GM23248 (cell line): ENCODE measurements at places on chromosomes 5 and 9. TPM values are rescaled to one million over a fixed set of nuclear protein-coding genes. Genes with fewer than 3 reads are reported as not detected.
A peak's percentile ranks its signal among the peaks of the same experiment; 100 is the strongest.

DNA sequence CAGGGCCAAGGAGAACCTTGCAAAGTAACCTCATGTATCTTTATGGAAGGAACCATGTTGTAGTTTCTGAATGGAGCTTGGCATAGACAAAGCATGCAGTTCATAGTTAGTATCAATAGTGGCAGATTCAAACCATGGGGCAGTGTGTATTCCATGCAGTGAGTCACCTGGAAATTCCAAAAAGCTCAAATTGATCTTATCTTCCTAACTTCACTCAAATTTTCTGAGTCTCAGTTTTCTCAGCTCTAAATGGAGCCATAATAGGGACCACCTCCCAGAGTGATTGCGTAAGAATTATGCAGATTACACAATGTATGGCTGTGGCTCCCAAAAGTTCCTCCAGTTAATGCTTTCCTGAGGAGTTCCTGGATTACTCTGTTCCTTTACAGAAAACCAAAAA, 549.9 kb upstream of the KLF4 start:
- H3K27ac ChIP-seq = no peak overlapping the region
- no peaks in the 10 kb centered on the region for H3K36me3 ChIP-seq
- peak; percentile 33 for DNase-seq
- H3K27me3 ChIP-seq = no peaks in the 10 kb centered on the region

DNA sequence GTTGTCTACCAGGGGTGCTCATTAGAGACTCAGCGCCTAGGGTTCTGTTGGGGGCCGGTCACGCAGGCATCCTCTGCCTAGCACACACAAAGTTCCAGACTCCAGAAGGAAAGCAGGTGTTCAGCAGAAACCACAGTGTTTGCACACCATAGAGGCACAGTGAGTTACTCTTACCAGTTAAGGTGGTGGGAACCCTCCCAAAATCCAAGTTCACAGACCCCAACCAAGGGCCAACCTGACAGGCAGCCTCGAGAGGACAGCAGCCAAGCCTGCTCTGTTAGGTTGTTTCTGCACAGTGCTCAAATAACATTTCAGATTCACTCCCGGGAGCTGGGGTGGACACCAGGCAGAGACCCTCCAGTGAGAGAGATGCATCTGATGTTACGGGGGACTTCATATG, 36.2 kb downstream of the SECISBP2 start:
- no peak overlapping the region for H3K27ac ChIP-seq
- no peak overlapping the region for H3K4me3 ChIP-seq
- H3K4me1 ChIP-seq = no peaks in the 10 kb centered on the region
- no peak for DNase-seq
- no peaks in the 10 kb centered on the region for H3K27me3 ChIP-seq

- DNase-seq = no peak
- no peaks in the 10 kb centered on the region for H3K36me3 ChIP-seq
- H3K4me1 ChIP-seq = 0 out of 2 replicates have a peak, but pooled peaks cover 4% of the 10 kb centered on the region
- no peak overlapping the region for H3K4me3 ChIP-seq
- peaks cover 7% of the 10 kb centered on the region for H3K27me3 ChIP-seq
- no peak overlapping the region for H3K27ac ChIP-seq
Measured at GRCh38 chr9:98977246-98977714, 33.6 kb downstream of the COL15A1 start.

GRCh38 chr9:87677776-87678587, 47.9 kb upstream of the CTSL start:
- no peak for DNase-seq
- no peak overlapping the region for H3K27ac ChIP-seq
- no peaks in the 10 kb centered on the region for H3K27me3 ChIP-seq
- no peaks in the 10 kb centered on the region for H3K4me1 ChIP-seq
- H3K4me3 ChIP-seq = no peak overlapping the region
- no peaks in the 10 kb centered on the region for H3K36me3 ChIP-seq

DNA sequence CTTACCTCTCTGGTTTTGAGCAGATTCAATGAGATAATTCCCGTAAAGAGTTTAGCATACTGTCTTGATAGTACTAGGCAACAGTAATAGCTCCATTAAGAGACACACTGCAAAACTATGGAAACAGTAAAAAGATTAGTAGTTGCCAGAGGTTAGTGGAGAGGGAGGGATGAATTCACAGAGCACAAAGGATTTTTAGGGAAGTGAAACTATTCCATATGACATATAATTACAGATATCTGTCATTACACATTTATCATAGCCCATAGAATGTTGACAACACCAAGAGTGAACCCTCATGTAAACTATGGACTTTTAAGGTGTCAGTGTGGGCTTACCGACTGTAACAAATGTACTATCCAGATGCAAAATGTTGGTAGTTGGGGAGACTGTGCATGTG, 176.4 kb upstream of the PLCXD3 start:
- H3K27me3 ChIP-seq = no peaks in the 10 kb centered on the region; the same call in 1 of the 2 replicates
- H3K36me3 ChIP-seq = no peaks in the 10 kb centered on the region
- no peak overlapping the region for H3K27ac ChIP-seq
- H3K4me3 ChIP-seq = no peak overlapping the region
- no peaks in the 10 kb centered on the region for H3K4me1 ChIP-seq

DNA sequence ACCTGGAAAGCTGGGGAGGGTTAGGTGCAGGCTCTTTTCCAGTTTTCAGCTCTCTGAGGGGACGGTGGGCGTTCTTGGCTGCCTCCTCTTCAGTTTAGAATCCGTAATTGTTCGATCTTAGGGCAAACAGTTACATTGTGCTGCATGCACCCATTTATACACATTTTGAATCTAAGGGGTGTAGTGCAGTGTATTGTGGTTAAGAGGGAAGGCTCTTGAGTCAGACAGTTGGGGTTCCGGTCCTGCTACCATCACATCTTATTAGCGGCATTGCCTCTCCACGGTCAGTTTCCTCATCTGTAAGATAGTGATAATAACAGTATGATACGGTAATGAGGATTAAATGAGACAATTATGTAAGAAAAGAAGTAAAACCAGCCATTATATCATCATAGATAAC, 625 bp downstream of the EXOSC2 start:
- H3K36me3 ChIP-seq = 0 out of 2 replicates have a peak, but pooled peaks cover 8% of the 10 kb centered on the region
- H3K4me1 ChIP-seq = peaks cover 25% of the 10 kb centered on the region
- H3K27ac ChIP-seq = peak overlapping the region; percentile 62
- DNase-seq = peak; percentile 54

GRCh38 chr9:37727013-37727412, 26.6 kb upstream of the TRMT10B start:
- H3K36me3 ChIP-seq = no peaks in the 10 kb centered on the region
- H3K4me1 ChIP-seq = no peaks in the 10 kb centered on the region
- H3K4me3 ChIP-seq = no peak overlapping the region
- DNase-seq = no peak
- H3K27ac ChIP-seq = no peak overlapping the region

SPINK14 gene
- total RNA-seq = not detected in 2 replicates

IL3 gene
- not detected in 2 replicates for total RNA-seq

GRCh38 chr5:45521067-45521466, 175.1 kb downstream of the HCN1 start:
- H3K4me3 ChIP-seq = no peak overlapping the region
- no peaks in the 10 kb centered on the region for H3K36me3 ChIP-seq
- DNase-seq = no peak
- H3K27ac ChIP-seq = no peak overlapping the region
- H3K4me1 ChIP-seq = no peaks in the 10 kb centered on the region

DNA sequence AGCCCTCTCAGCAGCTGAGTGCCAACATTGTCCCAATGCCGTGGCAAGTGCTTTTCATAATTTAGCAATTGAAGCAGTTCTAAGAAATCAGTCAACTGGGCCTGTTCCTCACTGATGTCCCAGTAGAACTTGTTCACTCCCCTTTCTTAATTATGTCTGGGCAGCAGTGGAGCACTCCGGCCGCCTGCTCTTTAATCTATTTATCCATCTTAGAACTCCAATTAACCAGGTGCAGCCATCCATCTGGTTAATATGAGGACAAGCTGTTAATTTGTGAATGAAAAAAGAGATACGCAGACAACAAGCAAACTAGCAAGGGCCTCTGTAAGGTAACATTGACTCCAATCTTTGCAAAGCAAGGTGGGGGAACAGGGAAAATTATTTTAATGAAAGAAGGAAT, 39.4 kb downstream of the MAT2B start:
- no peaks in the 10 kb centered on the region for H3K36me3 ChIP-seq
- H3K27ac ChIP-seq = no peak overlapping the region
- no peaks in the 10 kb centered on the region for H3K4me1 ChIP-seq
- no peak for DNase-seq
- no peak overlapping the region for H3K4me3 ChIP-seq
- H3K27me3 ChIP-seq = peaks cover 36% of the 10 kb centered on the region

DNA sequence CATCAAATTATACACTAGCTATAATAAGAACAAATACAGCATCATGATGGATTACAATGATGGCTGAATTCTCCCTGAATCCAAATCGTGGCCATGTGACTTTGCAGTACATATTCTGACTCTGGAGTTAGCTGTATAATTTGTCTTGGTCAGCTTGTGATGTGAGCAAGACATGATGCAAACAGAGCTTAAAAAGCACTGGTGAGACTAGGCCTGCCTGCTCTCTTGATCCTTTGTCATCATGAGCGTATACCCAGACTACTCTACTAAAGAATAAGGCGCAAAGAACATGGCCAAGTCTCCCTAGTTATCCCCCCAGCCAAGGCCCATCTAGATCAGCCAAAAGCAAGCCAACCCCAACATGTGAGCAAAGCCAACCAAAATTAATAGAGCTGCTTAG, 34.7 kb upstream of the IFNE start:
- H3K36me3 ChIP-seq = peaks cover 8% of the 10 kb centered on the region; the same call in 1 of the 2 replicates
- H3K27me3 ChIP-seq = no peaks in the 10 kb centered on the region
- peak overlapping the region; percentile 54 for H3K27ac ChIP-seq
- peaks cover 11% of the 10 kb centered on the region for H3K4me1 ChIP-seq
- H3K4me3 ChIP-seq = no peak overlapping the region

DNA sequence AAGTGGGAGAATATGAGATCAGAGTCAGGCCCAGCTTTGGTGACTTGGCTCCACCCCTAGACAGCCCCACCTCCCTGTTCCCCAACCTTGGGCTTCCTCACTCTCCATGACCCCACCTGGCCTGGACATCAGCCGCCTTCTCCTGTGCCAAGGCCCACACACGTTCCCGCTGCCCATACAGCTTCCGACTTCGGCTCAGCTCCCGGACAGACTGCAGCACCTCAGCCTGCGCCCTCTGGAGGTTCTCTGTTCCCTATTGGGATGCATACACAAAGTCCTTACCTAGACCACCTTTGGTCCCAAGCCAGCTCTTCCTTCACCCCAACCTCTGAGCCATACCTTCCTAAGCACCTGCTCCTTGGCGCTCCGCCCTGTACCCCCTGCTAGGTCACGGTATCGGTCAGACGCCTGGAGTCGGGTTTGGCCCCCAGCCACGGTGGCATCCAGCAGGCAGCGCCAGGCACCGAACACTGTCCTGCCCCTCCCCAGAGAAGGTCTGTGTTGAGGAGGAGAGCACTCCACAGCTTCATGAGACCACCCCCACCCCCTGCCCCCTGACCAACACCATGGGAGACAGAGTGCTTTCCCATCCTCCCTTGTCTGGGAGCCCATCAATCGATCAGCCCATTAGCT, 2.0 kb downstream of the FCHSD1 start:
- no peak for DNase-seq
- H3K36me3 ChIP-seq = peaks cover 5% of the 10 kb centered on the region; the same call in 1 of the 2 replicates
- H3K4me3 ChIP-seq = no peak overlapping the region
- peaks cover 6% of the 10 kb centered on the region; the same call in 1 of the 2 replicates for H3K4me1 ChIP-seq
- no peak overlapping the region for H3K27ac ChIP-seq

GRCh38 chr5:151496041-151496484, 48.7 kb downstream of the SLC36A1 start:
- no peaks in the 10 kb centered on the region for H3K27me3 ChIP-seq
- no peak overlapping the region for H3K4me3 ChIP-seq
- no peaks in the 10 kb centered on the region for H3K36me3 ChIP-seq
- peaks cover 5% of the 10 kb centered on the region; the same call in 1 of the 2 replicates for H3K4me1 ChIP-seq
- H3K27ac ChIP-seq = no peak overlapping the region
- no peak for DNase-seq

DNA sequence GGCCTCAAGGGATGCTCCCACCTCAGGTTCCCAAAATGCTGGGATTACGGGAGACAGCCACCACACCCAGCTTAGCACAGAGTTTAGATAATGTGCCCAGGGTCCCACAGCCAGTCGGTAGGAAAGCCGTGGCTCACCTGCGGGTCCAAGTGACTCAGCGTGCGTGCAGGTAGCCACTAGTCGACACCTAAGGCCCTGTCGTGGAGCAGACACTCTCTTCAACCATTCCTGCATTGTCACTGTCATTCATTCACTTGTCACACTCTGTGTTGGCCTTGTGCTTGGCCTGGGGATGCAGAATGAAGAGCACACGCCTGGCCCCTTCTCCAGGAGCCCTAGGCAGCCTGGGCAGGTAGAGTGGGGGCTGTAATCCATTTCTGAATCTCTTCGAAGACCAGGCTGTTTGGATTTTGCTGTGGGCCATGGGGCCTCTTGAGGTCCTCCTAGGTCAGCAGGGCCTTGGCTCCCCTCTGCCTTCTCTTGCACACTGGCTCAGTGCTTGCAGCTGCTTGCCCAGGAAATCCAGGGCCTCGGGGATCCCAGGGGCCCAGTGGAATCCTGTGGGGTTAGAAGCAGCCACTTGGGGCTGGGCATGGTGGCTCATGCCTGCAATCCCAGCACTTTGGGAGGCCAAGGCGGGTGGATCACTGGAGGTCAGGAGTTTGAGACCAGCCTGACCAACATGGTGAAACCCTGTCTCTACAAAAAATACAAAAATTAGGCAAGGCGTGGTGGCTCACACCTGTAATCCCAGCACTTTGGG, 6.1 kb upstream of the AIF1L start:
- H3K27ac ChIP-seq = no peak overlapping the region
- no peak for DNase-seq
- H3K4me1 ChIP-seq = no peaks in the 10 kb centered on the region; the same call in 1 of the 2 replicates
- no peaks in the 10 kb centered on the region for H3K36me3 ChIP-seq
- H3K4me3 ChIP-seq = no peak overlapping the region

GRCh38 chr5:159263569-159263905, 447 bp downstream of the UBLCP1 start:
- peak overlapping the region; percentile 82 for H3K27ac ChIP-seq
- peak overlapping the region; percentile 92 for H3K4me3 ChIP-seq
- no peaks in the 10 kb centered on the region for H3K27me3 ChIP-seq
- H3K36me3 ChIP-seq = no peaks in the 10 kb centered on the region
- H3K4me1 ChIP-seq = 0 out of 2 replicates have a peak, but pooled peaks cover 10% of the 10 kb centered on the region

CNTNAP3B gene
- not detected in 2 replicates for total RNA-seq

DNA sequence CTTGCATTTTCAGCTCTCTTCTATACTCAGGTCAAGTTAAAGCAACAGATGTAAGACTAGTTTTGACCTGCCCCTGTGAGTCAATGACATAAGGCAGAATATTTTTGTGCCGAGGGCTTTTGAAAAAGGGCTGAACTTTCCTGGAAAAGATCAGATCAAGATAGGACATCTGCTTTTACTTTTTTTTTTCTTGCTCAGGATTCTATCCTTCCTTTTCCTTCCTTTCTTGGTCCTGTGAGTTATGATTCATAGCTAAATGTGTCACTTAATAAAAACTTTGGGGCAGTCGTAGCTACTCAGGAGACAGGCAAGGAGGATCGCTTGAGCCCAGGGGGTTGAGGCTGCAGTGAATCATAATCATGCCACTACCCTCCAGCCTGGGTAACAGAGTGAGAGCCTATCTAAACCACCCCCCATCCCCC, 84.3 kb upstream of the BRINP1 start:
- peaks cover 20% of the 10 kb centered on the region for H3K4me1 ChIP-seq
- peak overlapping the region; percentile 50 for H3K27ac ChIP-seq
- H3K27me3 ChIP-seq = no peaks in the 10 kb centered on the region
- H3K36me3 ChIP-seq = no peaks in the 10 kb centered on the region
- peak; percentile 68 for DNase-seq
- peak overlapping the region; percentile 26 for H3K4me3 ChIP-seq

GRCh38 chr9:37437621-37438020, 15.1 kb downstream of the GRHPR start:
- H3K27me3 ChIP-seq = no peaks in the 10 kb centered on the region
- peaks cover 62% of the 10 kb centered on the region for H3K36me3 ChIP-seq
- no peak overlapping the region for H3K27ac ChIP-seq
- H3K4me3 ChIP-seq = no peak overlapping the region

SH3PXD2B gene
- total RNA-seq = 19.8 and 20.7 TPM in 2 replicates
